ENCODE measurements at places on chromosomes 5 and 9. TPM values are rescaled to one million over a fixed set of nuclear protein-coding genes. Genes with fewer than 3 reads are reported as not detected.

DNA sequence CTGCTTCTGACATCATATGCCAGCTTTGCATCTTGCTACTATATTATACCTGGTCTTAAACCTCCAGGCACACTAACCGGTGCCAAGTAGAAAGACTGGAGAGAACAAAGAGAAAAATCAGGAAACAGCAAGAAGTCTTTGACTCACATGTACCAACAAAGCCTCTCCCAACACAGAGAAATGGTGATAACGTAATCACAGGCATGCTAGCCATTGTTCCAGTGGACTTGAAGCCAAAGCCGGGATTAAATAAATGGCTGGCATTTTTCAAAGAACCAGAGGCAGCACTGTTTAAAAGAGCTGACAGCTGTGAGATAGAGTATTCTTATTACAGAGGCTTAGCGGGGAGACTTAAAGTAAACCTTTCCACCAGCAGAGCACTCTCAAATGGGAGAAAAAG is 148.4 kb upstream of the NFIL3 start:
- H3K27ac ChIP-seq, result no peak overlapping the region
- H3K36me3 ChIP-seq, result no peaks in the 10 kb centered on the region
- no peaks in the 10 kb centered on the region for H3K27me3 ChIP-seq

- DNase-seq, result no peak
- no peaks in the 10 kb centered on the region for H3K27me3 ChIP-seq
- H3K27ac ChIP-seq, result no peak overlapping the region
- peaks cover 59% of the 10 kb centered on the region for H3K4me1 ChIP-seq
Measured at GRCh38 chr5:54521856-54522479, 4.4 kb downstream of the SNX18 start.

- H3K27ac ChIP-seq, result no peak overlapping the region
- H3K36me3 ChIP-seq, result peaks cover 62% of the 10 kb centered on the region
- H3K4me3 ChIP-seq, result no peak overlapping the region
- H3K27me3 ChIP-seq, result no peaks in the 10 kb centered on the region
Measured at GRCh38 chr9:75130621-75131230, 42.4 kb downstream of the OSTF1 start.

GRCh38 chr5:135174315-135175096 is 140.5 kb upstream of the PITX1 start:
- DNase-seq, result no peak
- H3K4me3 ChIP-seq, result no peak overlapping the region

DNA sequence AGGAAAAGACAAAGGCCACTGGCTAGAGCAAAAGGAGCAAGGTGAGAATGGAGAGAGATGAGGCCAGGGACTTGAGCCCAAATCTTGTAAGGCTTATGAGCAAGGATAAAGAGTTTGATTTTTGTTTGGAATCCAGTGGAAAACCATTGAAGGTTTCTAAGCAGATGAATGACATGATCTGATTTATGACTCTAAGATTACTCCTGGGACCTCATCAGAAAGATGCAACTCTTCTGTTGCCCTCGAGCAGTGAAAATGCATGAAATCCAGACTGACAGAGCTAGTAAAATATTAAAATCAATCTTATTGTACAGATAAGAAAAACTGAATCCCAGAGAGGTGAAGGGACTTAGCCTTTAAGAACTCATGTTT is 677 bp downstream of the MFAP3 start:
- H3K4me3 ChIP-seq, result peak overlapping the region; percentile 72
- peak overlapping the region; percentile 89 for H3K27ac ChIP-seq
- H3K36me3 ChIP-seq, result peaks cover under 1% of the 10 kb centered on the region
- no peak for DNase-seq

GRCh38 chr9:33349743-33350142 is 52.6 kb downstream of the AQP7 start:
- no peak for DNase-seq
- H3K4me3 ChIP-seq, result no peak overlapping the region
- H3K27ac ChIP-seq, result no peak overlapping the region
- no peaks in the 10 kb centered on the region for H3K4me1 ChIP-seq

- DNase-seq, result no peak
- H3K27ac ChIP-seq, result no peak overlapping the region
- no peaks in the 10 kb centered on the region for H3K27me3 ChIP-seq
Measured at GRCh38 chr9:99244344-99245260, 22.5 kb downstream of the SEC61B start.

- H3K36me3 ChIP-seq, result no peaks in the 10 kb centered on the region
- H3K27ac ChIP-seq, result no peak overlapping the region
- H3K4me1 ChIP-seq, result no peaks in the 10 kb centered on the region
- H3K27me3 ChIP-seq, result no peaks in the 10 kb centered on the region
- no peak overlapping the region for H3K4me3 ChIP-seq
Measured at GRCh38 chr9:80968611-80969010, 720.7 kb downstream of the TLE1 start.

DNA sequence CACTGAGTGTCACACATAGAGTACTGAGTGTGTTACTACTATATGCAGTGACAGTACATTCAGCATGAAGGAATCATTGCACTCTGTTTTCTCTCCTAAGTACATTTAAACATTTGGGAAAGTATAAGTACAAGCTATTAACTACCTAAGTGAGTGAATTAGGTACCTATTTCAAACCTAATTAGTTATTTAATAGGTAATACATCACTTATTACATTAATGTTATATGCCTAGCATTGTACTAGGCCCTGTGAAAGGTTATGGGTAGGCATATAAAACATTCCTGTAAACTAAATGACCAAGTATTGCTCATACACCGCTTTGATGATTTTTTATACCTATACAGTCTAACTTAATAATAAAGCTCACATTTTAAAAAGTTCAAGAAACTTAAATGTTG is 25.7 kb upstream of the PPP3R2 start:
- no peaks in the 10 kb centered on the region for H3K4me1 ChIP-seq
- no peak overlapping the region for H3K27ac ChIP-seq
- DNase-seq, result no peak

DNA sequence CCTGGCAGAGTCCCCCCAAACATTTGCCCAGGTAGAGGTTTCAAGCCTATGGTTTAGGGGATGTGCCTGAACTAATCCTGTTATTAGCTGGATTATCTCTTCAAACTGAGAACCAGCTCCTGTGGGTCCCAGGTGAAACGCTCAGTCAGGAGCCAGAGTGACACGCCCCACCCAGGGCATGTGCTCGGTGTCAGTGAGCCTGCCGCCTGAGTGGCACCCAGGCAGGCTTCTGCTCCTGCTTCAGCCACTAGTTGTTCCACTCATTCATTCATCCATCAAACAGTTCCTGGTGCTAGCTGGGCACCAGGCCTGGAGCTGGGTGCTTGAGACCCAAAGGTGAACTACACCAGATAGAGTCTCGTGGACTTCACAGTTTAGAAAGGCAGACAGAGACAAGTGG is 129.4 kb upstream of the PITX1 start:
- H3K4me3 ChIP-seq, result no peak overlapping the region
- H3K36me3 ChIP-seq, result no peaks in the 10 kb centered on the region
- H3K27ac ChIP-seq, result no peak overlapping the region
- H3K27me3 ChIP-seq, result no peaks in the 10 kb centered on the region

DNA sequence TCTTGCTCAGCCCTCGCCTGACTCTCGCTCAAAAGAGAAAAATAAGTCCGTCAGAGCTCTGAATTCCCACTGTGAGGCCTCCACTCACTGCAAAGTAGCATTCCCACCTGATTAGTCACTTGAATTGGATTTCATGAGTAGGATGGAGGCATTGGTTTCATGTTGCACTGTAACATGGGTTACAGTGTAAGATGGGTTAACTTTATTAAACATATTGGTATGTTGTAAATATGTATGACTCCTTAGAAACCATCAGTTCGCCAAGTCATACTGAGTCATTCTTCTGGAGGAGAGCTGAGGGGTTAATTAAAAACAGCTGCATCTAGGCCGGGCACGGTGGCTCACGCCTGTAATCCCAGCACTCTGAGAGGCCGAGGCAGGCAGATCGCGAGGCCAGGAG is 93.8 kb upstream of the BNC2 start:
- no peak overlapping the region for H3K27ac ChIP-seq
- H3K4me3 ChIP-seq, result no peak overlapping the region
- no peaks in the 10 kb centered on the region for H3K36me3 ChIP-seq
- H3K27me3 ChIP-seq, result no peaks in the 10 kb centered on the region

DNA sequence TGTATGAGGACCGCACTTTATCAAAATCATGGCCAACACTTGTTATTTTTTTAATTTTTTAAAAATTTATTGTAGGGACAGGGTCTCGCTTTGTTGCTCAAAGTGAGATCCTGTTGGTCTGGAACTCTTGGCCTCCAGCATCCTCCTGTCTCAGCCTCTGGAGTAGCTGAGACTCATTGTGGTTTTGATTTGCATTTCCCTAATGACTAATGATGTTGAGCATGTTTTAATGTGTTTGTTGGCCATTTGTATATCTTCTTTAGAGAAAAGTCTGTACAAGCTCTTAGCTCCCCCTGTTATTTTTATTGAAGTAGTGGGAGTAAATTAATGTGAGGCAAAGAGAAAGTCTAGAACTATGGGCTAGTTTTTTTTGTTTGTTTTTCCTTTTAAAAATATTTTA is 1.6 kb upstream of the RPS6 start:
- H3K27me3 ChIP-seq, result no peaks in the 10 kb centered on the region

- DNase-seq, result no peak
- H3K4me1 ChIP-seq, result no peaks in the 10 kb centered on the region
- no peak overlapping the region for H3K4me3 ChIP-seq
- no peaks in the 10 kb centered on the region for H3K27me3 ChIP-seq
Measured at GRCh38 chr9:127209220-127209619, 55.4 kb upstream of the GARNL3 start.

- H3K4me1 ChIP-seq, result peaks cover 21% of the 10 kb centered on the region
- H3K36me3 ChIP-seq, result no peaks in the 10 kb centered on the region
- peaks cover 9% of the 10 kb centered on the region for H3K27me3 ChIP-seq
- peak within 1 kb of the TSS; percentile 23 for H3K27ac ChIP-seq
- peak within 1 kb of the TSS; percentile 40 for H3K4me3 ChIP-seq
Measured at GRCh38 chr9:111038331-111039230, at the start of gene LPAR1. Gene LPAR1 (minus strand): TSS chr9:111038470. CDS start chr9:110972117, 66,353 bp downstream.

GRCh38 chr5:52015760-52016159 is 632.5 kb downstream of the ISL1 start:
- no peak overlapping the region for H3K4me3 ChIP-seq
- H3K36me3 ChIP-seq, result no peaks in the 10 kb centered on the region
- H3K4me1 ChIP-seq, result no peaks in the 10 kb centered on the region

GRCh38 chr9:26597542-26598149 is 295.0 kb downstream of the CAAP1 start:
- no peaks in the 10 kb centered on the region for H3K4me1 ChIP-seq
- H3K27ac ChIP-seq, result no peak overlapping the region
- no peaks in the 10 kb centered on the region for H3K27me3 ChIP-seq
- H3K4me3 ChIP-seq, result no peak overlapping the region

GRCh38 chr5:84597904-84598303 is 213.2 kb upstream of the EDIL3 start:
- no peaks in the 10 kb centered on the region for H3K36me3 ChIP-seq
- no peak overlapping the region for H3K4me3 ChIP-seq
- no peaks in the 10 kb centered on the region for H3K4me1 ChIP-seq
- H3K27me3 ChIP-seq, result no peaks in the 10 kb centered on the region
- DNase-seq, result no peak

DNA sequence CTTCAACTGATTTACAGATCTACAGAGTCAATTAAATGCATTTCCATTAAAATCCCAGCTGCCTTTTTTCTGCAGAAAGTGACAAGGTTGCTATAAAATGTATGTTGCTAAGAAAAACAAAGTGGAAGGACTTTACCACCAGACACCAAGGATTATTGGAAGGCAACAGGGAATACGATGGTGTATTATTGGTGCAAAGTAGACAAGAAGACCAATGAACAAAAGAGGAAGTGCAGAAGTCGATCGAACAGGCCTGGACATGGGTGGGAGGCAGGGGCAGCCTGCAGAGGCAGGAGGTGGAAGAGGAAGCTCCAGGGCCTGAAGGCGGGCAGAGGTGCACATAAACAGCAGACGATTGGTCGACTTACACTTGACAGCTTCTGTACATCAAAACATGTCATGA is 10.6 kb upstream of the SLC6A19 start:
- H3K36me3 ChIP-seq, result no peaks in the 10 kb centered on the region
- no peaks in the 10 kb centered on the region for H3K27me3 ChIP-seq
- no peak for DNase-seq
- H3K4me3 ChIP-seq, result no peak overlapping the region
- no peaks in the 10 kb centered on the region for H3K4me1 ChIP-seq
- no peak overlapping the region for H3K27ac ChIP-seq

DNA sequence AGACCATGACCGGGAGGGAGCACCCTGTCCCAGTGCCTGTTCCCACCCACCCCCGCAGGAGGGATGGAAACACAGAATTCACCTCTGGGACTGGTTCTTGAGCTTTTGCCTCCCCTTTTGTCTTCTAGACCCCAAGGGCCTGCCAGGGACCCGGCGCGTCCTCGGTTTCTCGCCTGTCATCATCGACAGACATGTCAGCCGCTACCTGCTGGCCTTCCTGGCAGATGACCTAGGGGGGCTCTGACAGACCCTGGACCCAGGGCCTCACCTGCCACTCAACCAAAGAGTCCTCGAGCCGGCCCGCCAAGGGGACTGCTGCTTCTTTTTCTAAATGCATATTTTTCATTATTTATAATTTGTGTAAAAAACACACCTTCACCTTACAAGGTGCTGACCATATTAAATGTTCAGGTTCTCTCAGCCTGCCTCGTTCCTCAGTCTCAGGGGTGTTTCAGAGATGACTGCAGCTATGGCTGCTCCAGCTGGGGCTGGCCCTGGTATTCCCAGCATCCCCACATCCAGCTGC is 16.9 kb downstream of the CARD19 start:
- peaks cover 68% of the 10 kb centered on the region for H3K4me1 ChIP-seq
- peak; percentile 14 for DNase-seq
- no peaks in the 10 kb centered on the region for H3K27me3 ChIP-seq
- H3K27ac ChIP-seq, result no peak overlapping the region

- H3K4me1 ChIP-seq, result no peaks in the 10 kb centered on the region
- H3K36me3 ChIP-seq, result no peaks in the 10 kb centered on the region
- H3K27ac ChIP-seq, result no peak overlapping the region
- no peak for DNase-seq
- H3K27me3 ChIP-seq, result no peaks in the 10 kb centered on the region
Measured at GRCh38 chr5:131769961-131770360, 26.9 kb downstream of the FNIP1 start.

GRCh38 chr9:21668516-21668915 is 133.9 kb upstream of the MTAP start:
- no peak for DNase-seq
- no peaks in the 10 kb centered on the region for H3K27me3 ChIP-seq
- H3K27ac ChIP-seq, result no peak overlapping the region
- H3K36me3 ChIP-seq, result no peaks in the 10 kb centered on the region

DNA sequence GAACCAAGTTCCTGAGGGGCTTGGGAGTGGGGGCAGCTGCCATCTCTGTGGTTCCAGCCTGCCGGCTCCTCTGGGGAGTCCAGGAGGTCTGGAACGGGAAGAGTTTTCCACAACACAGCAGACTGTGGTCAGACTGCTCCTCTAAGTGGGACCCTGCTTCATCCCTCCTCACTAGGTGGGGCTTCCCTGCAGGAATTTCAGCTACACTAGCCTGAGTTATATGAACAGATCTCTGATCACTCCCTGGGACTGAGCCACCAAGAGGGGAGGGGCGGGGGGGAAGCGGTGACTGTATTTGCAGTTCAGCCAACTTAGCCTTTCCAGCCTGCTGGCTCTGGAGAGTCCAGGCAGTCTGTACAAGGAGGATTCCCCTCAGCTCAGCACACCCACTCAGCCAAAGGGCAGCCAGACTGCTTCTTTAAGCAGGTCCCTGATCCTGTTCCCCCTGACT is 19.4 kb downstream of the DTWD2 start:
- no peaks in the 10 kb centered on the region for H3K36me3 ChIP-seq
- H3K4me3 ChIP-seq, result no peak overlapping the region
- no peaks in the 10 kb centered on the region for H3K27me3 ChIP-seq
- DNase-seq, result no peak

Gene DUSP1
- 1,579 TPM for total RNA-seq

Gene SLC34A3
- not detected for total RNA-seq

Gene FST
- total RNA-seq, result not detected

Gene NR2F1-AS1
- total RNA-seq, result not detected

Gene FREM1
- 0.05 TPM for total RNA-seq

Gene HTR1A
- not detected for total RNA-seq

Gene PLAC8L1
- total RNA-seq, result not detected

Gene ARHGEF28
- total RNA-seq, result 2.3 TPM

Gene PCDHB7
- total RNA-seq, result not detected

Gene C6
- not detected for total RNA-seq

Gene SYK
- total RNA-seq, result 75.5 TPM

Data from natural killer cell (primary cell).